ENCODE measurements at places on chromosomes 11 and 22.

GRCh38 chr22:24482575-24482974, 12.6 kb upstream of the UPB1 start:
- DNase-seq: no peak

- DNase-seq: peak; percentile 76
Measured at GRCh38 chr11:120210626-120211521, at the start of gene OAF. Gene OAF, plus strand, starts transcription at chr11:120211032. Its CDS starts 248 bp downstream, at chr11:120211280.

- no peak for DNase-seq
Measured at GRCh38 chr22:19988331-19988808, 28.3 kb downstream of the ARVCF start.

DNA sequence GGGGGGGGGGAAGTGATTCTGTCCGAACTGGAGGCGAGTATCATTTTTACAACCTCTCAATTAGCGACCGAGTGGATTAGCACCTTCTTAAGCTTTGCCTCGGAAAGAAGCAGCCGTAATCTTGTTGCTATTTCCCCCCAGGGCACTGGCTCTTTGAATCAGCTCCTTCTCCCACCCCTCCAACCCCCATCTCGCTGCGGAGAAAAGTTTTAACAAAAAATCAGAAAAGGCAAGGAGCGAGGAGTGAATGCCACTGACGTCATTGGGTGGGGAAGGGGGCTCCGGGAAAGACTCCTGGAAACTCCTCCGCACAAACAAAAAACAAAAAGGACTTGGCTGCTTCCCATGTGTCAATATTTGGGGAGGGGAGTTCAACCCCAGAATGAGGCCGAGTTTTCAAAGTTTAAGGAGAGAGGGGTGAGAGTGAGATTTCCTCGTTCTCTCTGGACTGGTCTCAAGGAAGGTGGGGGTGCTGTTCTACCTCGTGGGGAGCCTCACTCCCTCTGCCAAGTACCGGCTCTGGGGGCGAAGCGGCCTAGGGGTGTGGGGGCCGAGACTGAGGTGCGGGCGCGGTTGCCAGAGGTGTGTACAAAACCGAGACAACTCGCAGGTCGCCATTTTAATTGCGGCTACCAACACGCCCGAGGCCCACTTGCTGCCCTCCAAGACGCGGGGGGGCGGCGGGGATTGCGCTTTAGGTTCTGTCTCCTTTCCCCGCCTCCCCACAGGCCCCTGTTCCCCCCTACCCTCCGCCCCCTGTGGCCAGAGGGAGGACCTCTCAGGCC, 2.5 kb upstream of the PAX6 start:
- DNase-seq: no peak

DNA sequence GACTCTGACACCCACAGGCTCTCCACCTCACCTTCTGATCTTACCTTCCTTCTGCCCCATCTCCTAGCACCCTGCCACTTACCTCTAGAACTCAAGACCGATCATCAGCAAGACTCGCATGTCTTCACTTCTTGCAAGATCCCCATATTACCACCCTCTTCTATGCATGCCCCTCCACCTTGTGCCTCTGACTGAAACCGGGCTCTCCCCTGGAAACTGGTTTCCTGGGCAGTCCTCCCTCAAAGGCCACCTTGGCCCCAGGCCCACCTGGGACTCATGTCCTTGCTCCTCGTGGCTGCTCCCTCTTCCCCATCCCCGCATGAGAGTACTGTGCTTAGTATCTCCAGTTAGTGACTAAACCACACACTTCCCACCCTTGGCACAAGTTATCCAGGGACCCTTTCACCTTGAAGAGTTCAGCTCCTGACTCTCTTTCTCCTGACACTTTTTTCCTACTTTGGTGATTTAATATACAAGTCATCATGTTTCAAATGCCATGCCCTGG, 136.7 kb downstream of the SPATA19 start:
- DNase-seq: no peak

DNA sequence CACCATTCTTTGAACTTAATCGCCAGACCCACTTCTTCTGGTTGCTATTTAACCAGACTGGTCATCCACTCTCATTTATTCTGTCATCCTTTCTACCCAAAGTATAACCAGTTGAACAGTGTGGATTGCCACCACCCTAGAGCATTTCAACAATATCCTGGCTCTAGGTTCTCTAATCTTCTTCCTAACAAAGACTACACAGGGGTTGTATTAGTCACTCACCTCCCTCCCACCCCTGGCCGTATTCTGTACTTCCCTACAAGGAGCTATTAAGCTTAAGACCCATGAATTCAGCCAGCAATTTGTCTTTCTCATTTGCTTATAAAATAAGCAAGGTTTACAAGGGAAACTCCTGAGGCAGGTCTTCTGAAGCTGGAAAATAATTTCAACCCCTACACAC, 46.9 kb upstream of the CEP126 start:
- no peak for DNase-seq

- no peak for DNase-seq
Measured at GRCh38 chr11:100174881-100175280, 512.2 kb upstream of the ARHGAP42 start.

- DNase-seq: no peak
Measured at GRCh38 chr11:60769273-60769672, 12.6 kb downstream of the MS4A15 start.

DNA sequence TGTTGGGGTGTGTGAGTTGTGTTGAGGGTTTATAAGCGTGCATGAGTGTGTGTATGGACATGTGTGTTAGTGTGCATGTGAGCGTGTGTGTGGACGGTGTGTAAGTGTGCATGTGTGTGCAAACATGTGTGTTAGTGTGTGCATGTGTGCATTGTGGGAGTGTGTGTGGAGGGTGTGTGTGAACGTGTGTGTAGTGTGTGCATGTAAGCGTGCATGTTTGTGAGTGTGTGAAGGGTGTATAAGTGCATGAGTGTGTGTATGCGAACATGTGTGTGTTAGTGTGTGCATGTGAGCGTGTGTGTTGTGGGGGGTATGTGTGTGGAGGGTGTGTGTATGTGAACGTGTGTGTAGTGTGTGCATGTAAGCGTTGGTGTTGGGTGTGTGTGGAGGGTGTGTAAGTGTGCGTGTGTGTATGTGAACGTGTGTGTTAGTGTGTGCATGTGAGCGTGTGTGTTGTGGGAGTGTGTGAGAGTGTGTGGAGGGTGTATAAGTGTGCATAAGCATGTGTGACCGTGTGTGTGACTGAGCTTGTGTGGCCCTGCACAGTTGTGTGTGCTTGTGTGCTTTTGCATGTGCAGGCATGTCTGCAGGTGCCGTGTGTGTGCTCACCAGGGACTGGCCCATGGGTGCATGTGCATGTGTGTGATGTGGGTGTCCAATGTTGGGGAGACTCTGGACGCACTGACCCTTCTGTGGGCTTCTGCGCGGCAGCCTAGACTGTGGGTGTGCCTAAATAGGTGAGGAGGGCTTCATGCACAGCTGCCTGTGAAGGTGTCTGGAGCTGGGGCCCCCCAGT, 866.2 kb downstream of the TBC1D22A start:
- DNase-seq: no peak

DNA sequence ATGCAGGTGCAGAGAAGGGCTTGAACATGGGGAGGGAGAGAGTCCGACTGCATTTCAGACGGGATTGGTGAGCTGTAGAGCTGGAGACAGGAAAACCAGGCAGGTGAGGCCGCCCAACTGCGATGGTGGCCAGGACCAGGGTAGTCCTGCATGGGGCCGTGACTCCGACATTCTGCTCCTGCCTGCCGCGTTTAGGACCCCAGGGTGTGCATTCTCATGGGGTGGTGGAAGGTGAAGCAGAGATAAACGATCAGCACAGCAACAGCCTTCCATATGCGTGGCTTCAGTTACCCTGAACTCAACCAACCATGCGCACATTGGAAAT, 29.3 kb downstream of the SHANK2 start:
- no peak for DNase-seq

GRCh38 chr22:41038732-41039131, 53.7 kb upstream of the EP300 start:
- DNase-seq: no peak

DNA sequence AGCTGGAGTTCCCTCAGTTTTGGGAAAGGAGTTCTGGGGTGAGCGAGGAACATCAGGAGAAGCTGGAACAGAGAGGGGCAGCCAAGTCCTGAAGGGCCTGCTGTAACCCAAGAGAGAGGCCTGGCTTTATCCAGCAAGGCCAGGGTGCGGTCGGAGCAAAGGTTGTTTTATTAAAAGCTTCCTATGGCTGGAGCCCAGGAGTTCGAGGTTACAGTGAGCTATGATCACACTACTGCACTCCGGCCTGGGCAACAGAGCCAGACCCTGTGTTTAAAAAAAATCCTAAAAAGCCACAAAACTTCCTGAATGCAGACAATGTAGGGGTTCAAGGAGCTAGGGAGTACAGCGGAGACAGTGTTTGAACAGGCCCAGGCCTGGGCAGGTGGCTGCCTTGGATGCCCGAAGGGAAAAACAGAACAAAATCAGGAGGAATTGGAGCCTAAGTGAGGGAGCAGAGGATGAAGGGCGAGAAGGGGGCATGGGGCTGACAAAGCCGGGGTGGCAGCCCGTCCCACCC, 22.2 kb upstream of the MALAT1 start:
- DNase-seq: no peak

DNA sequence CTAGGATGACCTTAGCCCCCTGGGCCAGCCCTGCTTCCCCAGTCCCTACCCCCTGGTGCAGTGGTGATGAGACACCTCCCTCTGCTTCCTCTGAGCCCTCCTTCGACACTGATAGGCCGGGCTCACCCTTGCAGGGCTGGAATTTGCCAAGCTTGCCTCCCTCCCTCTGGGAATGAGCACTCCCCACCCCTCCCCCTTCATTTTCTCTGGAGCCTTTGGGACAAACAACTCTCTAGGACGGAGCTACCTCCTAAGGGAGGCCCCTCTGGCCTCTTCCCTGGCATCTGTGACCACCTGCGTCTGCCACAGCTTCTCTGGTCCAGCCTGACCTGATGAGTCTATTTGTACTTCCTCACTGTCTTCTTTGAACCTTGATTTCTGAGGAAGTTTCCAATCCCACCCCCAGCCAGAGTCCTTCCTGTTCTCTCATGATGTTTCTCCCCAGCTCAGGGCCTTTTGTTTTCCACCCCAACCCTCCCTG, 53.3 kb upstream of the ADA2 start:
- no peak for DNase-seq

- DNase-seq: no peak
Measured at GRCh38 chr11:71144010-71144409, 108.4 kb downstream of the SHANK2 start.

- peak; percentile 86 for DNase-seq
Measured at GRCh38 chr11:68043349-68044144, 4.7 kb downstream of the TCIRG1 start.

- DNase-seq: peak; percentile 38
Measured at GRCh38 chr22:25627271-25627852, 62.9 kb downstream of the GRK3 start.

GRCh38 chr22:48827904-48828555, 999.6 kb downstream of the BRD1 start:
- no peak for DNase-seq

DNA sequence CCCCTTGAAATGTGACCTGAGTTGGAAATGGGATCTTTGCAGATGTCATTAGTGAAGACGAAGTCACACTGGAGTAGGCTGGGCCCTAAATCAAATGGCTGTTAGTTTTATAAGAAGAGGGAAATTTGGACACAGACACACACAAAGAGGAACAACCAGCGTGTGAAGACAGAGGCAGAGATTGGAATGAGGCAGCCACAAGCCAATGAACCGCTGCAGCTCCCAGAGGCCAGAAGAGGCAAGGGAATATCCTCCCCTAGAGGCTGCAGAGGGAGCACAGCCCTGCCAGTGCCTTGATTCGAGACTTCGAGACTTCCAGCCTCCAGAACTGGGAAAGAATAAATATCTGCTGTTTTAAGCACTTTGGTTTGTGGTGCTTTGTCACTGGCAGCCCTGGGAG, 484.5 kb downstream of the MN1 start:
- no peak for DNase-seq

GRCh38 chr11:95076416-95076815, 9.7 kb downstream of the SRSF8 start:
- DNase-seq: no peak

- DNase-seq: no peak
Measured at GRCh38 chr11:36233204-36233603, 56.0 kb downstream of the COMMD9 start.
